ENCODE measurements at places on chromosomes 2 and 18. TPM values are rescaled to one million over a fixed set of nuclear protein-coding genes. Genes with fewer than 3 reads are reported as not detected.

DNA sequence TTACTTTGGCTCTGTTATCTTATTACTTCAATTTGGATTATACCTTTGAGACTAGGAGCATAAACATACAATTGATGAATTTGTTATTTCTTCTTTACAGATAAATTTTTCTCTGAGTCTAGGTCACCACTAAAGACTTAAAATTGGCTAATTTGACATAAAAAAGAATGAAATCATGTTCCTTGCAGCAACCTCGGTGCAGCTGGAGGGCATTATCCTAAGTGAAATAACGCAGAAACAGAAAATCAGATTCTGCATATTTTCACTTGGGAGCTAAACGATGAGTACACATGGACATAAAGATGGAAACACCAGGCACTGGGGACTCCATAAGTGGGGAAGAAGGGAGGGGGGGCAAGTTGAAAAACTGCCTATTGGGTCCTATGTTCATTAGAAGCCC is 172.8 kb upstream of the SESTD1 start:
- no peak for DNase-seq

- no peak for DNase-seq
These were observed 60.4 kb downstream of the BOD1L2 start for GRCh38 chr18:57207124-57207916.

- no peak for DNase-seq
These were observed 31.5 kb downstream of the KIF1A start for GRCh38 chr2:240788482-240788881.

DNA sequence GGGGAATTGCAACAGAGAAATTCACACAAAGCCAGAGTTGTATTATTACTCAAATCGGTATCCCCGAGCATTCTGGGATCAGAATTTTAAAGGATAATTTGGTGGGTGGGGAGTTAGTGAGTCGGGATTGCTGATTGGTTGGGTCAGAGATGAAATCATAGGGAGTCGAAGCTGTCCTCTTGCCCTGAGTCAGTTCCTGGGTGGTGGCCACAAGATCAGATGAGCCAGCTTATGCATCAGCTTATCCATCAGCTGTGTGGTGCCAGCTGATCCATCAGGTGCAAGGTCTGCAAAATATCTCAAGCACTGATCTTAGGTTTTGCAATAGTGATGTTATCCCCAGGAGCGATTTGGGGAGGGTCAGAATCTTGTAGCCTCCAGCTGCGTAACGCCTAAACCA is 34.3 kb upstream of the ITM2C start:
- no peak for DNase-seq

- no peak for DNase-seq
These were observed 291.5 kb downstream of the SLC4A3 start for GRCh38 chr2:219918944-219919343.

DNA sequence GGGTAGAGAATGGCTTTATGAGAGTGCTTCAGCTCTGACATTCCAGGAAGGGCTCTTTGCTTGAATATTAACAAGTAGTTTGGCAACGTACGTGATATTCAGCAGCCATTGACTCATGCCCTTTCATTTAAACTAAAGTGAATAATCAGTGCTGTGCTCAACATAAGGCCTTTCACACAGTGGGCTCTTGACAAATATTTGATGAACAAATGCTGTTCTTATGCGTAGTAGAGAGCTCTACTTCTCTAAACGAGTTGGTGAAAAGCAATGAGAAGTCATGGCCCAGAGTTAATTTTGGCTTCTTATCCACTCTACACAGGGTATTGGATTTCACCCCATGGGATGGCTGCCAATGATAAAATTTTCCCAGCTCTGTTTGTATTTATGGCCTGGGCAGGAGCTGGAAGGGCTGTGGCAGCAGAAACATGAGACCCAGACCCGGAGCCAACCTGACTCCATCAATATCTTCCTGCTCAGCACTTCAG is 338.9 kb downstream of the CCDC85A start:
- DNase-seq, result no peak

Gene TNFRSF11A
- 2.5 TPM for total RNA-seq
